ENCODE measurements at places on chromosomes 12 and 14. TPM values are rescaled to one million over a fixed set of nuclear protein-coding genes. Genes with fewer than 3 reads are reported as not detected.

The EFS gene
- not detected for total RNA-seq

The HOXC12 gene
- not detected for total RNA-seq

The SERPINA4 gene
- total RNA-seq, result not detected

The KRT82 gene
- not detected for total RNA-seq

The TMEM132D gene
- total RNA-seq, result not detected

The HRK gene
- total RNA-seq, result 0.76 TPM

The MYF5 gene
- not detected for total RNA-seq

The P3H3 gene
- total RNA-seq, result 21.7 TPM

The ACTR6 gene
- total RNA-seq, result 23.7 TPM

The DBX2 gene
- total RNA-seq, result not detected

The RPS26 gene
- total RNA-seq, result 716 TPM

The PLD4 gene
- 0.06 TPM for total RNA-seq
